ENCODE measurements at places on chromosomes 1 and 21.
A peak's percentile ranks its signal among the peaks of the same experiment; 100 is the strongest.

DNA sequence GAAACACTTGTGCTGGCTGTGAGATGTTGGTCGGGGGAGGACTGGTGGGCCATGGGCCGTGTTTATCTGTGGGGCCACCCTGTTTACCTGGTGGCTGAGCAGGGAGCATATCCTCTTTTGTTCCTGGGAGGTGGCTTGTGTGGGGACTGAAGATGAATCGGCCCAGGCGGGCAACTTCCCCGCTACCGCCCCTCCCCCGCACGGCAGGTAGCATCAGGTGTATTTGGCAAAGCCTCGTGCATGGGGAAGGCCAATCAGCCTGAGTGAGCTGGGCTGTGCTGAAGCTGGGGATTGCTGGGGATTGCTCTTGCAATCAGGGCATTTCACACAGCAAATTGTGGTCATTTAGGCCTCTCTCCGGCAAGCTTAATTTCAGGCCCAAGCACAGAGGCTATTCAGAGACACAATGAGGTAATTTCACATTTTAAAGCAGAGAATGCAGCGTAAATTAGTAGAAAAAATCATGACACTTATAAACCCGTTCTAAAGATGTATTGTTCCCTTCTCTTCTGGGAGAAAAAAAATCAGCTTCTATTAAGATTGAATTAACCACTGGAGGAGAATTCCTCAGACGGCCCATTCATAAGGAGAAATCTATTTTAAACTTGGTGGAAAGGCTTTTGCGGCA is 197.7 kb upstream of the POU3F1 start:
- ATAC-seq = no peak

GRCh38 chr1:198440842-198441241 is 99.6 kb downstream of the ATP6V1G3 start:
- no peak for ATAC-seq

GRCh38 chr1:192133350-192133926 is 24.8 kb upstream of the RGS18 start:
- ATAC-seq = no peak

DNA sequence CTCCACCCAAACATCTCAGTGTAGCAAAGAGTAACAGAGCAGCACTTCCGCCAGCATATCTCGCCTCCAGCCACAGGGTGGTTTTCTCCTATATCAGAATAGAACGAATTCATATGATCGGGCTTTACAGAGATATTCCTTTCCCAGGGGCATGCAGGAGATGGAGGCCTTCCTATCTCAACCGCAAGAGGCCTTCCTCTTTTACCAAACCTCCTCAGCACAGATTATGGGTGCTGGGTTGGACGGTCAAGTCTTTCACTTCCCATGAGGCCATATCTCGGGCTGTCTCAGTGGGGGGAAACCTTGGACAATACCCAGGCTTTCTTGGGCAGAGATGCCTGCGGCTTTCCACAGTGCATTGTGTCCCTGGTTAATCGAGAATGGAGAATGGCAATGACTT is 65.8 kb downstream of the OVGP1 start:
- ATAC-seq = no peak

- no peak for ATAC-seq
Observed at GRCh38 chr21:31670070-31670469, 10.6 kb downstream of the SOD1 start.

- ATAC-seq = peak; percentile 20
Observed at GRCh38 chr21:43332861-43333297, 94.1 kb downstream of the SIK1 start.

DNA sequence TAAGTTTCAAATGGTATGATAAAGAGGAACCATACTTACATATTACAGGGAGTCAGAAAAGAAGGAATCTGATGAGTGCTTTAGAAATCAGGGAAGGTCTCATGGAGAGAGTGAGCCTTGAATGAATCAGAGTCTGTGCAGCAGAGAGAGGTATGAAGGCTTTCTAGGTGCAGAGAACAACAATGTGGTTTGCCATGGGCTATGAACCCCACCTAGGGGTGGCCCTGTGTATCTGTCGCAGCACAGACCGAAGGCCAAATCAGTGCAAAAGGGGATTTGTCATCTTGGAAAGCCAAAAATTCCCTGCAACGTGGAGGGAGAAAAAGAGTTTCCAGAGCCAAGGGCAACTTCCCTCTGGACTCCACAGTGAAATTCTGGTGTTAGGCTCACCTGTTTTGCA is 3.5 kb downstream of the PAPPA2 start:
- peak; percentile 71 for ATAC-seq

- peak; percentile 94 for ATAC-seq
Observed at GRCh38 chr1:12658531-12659453, 14.9 kb downstream of the AADACL4 start.

GRCh38 chr1:16984717-16985116 is 4.3 kb upstream of the MFAP2 start:
- peak; percentile 47 for ATAC-seq

DNA sequence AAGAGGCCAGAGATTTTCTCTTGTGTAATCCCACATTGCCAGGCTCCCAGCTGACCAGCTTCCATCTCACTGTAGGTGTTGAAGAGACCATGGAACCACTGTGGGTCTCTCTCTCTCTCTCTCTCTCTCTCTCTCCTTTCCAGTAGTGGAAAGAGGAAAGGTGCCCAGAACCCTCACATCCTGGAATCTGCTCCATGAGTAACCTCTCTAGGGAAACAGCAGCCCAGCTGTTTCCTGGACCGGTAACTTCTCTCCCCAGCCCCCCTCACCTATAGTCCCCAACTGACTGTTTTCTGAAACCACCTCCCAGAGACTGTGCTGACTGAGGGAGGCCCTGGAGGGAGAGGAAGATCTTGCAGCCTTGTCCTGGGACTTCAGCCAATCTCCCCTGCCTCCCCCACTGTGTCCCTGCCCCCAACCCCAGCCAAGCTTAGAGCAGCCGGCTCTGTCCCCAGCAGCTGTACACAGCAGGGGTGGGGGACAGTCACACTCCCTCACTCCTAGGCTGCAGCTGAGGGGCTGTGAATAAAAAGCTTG is 20.6 kb upstream of the SLC45A3 start:
- ATAC-seq = peak; percentile 15

GRCh38 chr1:8862528-8862927 is 16.0 kb downstream of the ENO1 start:
- ATAC-seq = peak; percentile 39

- no peak for ATAC-seq
Observed at GRCh38 chr1:29541631-29542030, 305.3 kb downstream of the PTPRU start.

- no peak for ATAC-seq
Observed at GRCh38 chr1:9265968-9266367, 26.7 kb upstream of the SPSB1 start.

GRCh38 chr1:108627951-108628350 is 32.9 kb downstream of the HENMT1 start:
- no peak for ATAC-seq
